ENCODE measurements at places on chromosomes 2 and 18.

GRCh38 chr2:172285010-172285621 lies 142.3 kb upstream of the ITGA6 start:
- no peak for DNase-seq

GRCh38 chr2:148935791-148936190 lies 60.8 kb downstream of the KIF5C start:
- no peak for DNase-seq

- peak; percentile 46 for DNase-seq
Observed at GRCh38 chr18:26458526-26459232, 89.7 kb downstream of the KCTD1 start.

DNA sequence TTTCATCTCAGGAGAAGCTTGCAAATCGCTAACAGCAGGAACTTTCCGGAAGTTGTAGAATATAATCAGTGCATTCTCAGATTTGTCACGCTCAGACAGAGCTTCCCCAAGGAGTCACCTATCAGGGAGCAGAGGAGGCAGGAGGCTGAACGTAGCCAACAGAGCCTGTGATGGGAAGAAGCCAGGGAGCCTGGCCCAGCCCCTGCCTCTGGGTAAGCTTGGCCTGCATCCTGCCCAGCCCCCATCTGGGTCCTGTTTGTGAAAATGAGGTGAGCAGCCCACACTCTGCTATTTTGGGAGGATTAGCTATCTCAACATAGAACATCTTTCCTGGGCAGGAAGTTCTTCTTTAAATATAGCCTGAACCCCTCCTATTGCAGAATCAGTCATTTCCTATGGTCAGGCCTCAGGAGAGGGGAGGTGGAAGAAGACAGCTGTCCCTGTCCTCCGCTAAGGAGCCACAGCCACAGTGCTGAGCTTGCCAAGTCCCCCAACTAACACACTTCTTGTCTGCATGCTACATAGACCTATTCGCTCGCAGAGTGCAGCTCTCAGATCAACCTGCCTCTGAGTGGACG lies 19.2 kb upstream of the PKDCC start:
- DNase-seq, result no peak

DNA sequence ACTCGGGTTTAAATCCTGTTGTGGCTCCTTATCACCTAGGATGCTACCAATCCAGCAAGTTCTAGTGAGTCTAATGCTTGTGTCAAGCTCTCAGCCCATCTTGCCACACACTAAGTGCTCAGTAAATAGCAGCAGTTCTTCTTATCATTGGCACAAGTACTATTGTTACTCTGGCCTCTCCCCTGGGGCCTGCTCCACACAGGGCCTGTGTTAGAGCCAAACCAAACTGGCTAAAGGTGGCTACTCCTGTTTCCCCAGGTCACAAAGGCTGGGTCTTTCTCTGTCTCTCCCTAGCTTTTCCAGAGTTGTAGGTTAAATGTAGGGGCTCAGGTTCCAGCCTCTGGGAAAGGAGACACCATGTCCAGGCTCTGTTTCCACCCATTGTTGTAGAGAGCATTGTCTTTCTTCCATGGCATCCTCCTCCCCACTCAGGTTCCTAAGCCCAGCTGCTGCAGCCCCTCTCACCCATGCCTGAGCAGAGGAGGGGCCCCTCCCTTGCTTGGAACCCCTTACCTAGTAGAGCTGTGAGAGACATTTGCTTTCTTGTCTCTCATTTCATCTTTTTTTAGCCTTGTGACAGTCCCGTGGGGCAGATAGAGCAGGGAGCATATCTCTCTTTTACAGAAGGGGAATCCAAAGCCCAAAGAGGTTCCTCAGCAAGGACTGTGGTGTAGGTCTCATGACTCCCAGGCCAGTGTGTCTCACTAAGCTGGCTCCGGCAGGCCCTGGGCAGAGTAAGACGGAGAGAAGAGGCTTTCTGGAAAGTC lies 56.4 kb upstream of the OTOF start:
- DNase-seq, result no peak

DNA sequence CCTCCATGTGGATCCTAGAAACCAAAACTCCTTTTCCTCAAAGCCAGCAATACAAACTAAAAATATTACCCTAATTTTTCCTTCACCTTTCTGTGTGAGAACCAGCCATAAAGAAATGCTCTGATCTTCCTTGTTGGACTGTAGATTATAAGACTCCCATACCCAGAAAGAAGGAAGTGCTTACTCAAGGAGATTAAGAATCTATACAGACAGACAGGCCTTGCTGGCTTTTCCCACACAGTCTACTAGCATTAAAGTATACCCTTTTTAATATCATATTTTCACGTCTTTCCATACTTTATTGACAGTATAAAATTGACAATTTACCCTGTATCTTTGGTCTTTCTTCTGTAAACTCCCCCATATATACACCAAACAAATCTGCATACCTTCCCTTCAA lies 139.0 kb downstream of the GULP1 start:
- DNase-seq, result no peak

GRCh38 chr2:188701836-188702235 lies 272.3 kb upstream of the COL3A1 start:
- no peak for DNase-seq

DNA sequence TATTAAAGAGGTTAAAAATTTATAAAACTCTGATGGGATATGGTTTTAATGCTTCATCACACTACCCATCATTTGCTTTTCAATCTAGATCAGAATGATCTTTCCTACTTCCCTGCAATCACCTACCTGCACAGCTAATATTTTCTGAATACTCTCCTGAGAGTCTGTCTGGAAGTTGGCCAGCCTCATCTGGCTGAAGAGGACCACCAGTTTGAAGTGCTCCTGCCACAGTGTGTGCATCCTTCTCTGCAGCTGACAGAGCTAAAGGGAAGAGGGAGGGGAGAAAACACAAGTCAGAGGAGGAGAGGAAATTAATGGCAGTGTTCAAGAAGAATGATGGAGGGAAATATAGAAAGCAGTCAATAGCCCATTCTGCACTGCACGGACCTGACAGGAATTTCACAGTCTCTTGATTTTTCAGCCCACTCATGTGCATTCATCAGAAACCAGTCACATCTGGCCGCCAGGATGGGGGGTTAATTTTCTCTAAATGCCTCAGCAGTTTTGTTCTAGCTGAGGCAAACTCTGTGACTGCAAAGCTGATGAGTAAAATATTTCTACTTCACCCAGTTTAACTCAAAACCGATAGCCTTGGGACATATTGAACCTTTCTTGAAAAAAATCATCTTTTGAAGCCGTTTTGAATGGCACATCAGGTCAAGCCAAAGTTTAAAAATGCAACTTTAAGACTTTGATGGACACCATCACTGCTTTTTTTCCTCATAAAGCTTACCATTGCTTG lies 201.8 kb upstream of the KLHL14 start:
- no peak for DNase-seq

GRCh38 chr2:143230506-143231253 lies 101.5 kb downstream of the ARHGAP15 start:
- DNase-seq, result no peak

DNA sequence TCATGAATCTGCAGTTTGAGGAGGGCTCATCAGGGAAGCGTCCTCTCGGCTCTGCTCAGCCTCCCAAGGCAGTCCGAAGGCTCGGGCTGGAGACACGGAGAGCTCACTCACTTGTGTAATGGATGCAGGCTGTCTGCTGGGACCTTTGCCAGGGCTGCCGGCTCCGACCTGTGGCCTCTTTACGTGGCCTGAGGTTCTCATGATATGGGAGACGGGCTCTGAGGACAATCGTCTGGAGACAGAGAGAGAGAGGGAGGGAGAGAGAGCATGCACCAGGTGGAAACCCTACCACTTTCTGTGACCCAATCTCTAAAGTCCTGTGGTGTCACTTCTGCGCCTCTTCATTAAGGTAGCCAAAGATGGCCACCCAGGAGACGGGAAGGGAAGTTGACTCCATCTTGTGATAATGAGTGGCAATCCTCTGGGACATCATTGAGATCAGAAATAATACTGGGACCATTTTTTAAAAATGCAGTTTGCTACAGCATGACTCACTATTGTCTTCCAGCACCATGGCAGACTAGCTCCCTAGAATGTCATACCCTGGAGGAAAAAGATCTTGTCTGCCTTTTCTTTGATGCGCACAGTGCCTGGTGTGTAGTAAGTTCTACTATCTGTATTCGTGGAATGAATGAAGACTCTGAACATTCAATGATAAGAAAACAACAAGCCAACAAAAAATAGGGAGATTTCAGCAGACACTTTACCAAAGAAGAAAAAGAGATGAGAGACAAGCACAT lies 60.2 kb downstream of the CD8B2 start:
- no peak for DNase-seq

All from GM12892 (cell line).